Panc1 (cell line): ENCODE measurements at places on chromosomes 16 and 17. TPM values are rescaled to one million over a fixed set of nuclear protein-coding genes. Genes with fewer than 3 reads are reported as not detected.

DNA sequence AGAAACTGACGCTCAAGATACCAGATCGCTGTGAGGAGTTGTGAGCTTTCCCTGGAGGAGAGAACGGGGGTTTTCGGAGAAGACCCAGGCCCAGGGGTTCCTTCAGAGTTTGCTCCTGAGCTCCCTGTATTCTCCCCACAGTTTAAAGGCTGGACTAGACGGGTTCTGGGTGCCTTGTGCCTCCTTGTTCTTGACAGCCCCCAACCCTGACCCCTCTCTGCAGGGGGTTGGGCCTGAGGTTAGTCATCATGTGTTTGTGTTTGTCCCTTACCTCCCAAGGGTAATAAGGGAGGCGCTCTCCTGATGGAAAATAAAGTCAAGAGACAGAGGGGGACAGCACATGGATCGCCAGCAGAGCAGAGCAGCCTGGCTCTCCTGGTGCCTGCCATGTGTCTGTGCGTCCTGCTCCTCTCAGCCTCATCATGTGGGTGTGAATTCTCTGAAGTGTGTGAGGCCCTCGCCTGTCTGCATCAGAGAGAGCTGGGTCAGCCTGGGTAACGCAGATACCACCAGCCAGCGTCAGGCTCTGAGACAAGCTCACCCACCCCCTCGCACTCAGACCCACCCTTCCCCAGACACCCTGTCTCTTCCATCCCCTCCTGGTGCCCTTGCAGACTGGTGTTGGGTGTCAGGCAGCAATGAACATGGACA is 8.7 kb downstream of the HEXIM2 start:
- no peak for DNase-seq

DNA sequence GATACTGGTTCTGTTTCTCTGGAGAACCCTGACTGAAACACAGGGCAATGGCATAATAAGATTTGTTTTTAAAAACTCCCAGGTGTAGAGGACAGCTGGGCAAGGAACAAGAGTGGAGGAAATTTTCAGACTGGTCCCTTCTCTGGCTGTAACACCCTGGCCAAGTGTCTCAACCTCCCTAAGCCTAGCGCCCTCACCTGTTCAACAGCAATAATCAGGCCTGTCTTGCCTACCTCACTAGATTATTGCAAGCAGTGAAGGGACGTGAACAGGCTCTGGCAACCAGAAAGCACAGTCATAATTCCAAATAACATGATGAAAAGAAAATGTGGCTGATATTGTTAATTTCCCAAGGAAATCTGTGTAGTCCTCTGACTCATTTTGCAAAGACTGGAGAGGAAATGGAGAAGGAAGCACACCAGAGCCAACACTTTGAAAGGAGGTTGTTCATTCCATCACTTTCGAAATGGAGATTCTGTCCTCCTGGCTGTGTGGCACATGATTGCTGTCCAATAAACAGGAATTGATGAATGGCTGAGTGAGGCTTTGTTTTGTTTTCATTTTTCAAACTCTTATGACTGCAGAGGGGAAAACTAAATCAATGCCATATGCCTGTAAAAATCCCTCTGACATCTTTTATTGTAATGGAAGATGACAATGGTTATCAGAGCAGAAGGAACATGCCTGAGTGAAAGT is 87.5 kb upstream of the HLF start:
- no peak for DNase-seq

GRCh38 chr16:74931445-74931844 is 53.5 kb downstream of the WDR59 start:
- no peak for DNase-seq

DNA sequence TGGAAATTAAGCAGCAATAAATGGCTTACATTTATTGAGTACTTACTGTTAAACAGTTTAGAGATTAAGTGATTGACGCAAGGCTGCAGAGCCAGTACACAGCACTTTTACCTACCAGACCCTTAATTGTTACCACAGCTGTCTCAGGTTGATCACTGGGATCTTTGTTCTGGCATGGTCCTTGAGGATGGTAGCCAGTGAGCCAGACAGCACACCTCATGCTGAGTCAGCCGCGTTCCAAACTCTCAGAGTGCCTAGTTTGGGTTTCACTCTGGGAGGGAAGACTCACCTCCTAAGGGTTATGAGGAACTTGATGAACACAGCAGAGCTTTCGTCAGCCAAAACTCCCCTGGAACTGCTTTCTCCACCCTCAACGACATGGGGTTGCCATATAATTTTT is 20.4 kb downstream of the CDH3 start:
- no peak for DNase-seq

- DNase-seq: no peak
Measured at GRCh38 chr16:50626868-50627267, 54.2 kb downstream of the SNX20 start.

DNA sequence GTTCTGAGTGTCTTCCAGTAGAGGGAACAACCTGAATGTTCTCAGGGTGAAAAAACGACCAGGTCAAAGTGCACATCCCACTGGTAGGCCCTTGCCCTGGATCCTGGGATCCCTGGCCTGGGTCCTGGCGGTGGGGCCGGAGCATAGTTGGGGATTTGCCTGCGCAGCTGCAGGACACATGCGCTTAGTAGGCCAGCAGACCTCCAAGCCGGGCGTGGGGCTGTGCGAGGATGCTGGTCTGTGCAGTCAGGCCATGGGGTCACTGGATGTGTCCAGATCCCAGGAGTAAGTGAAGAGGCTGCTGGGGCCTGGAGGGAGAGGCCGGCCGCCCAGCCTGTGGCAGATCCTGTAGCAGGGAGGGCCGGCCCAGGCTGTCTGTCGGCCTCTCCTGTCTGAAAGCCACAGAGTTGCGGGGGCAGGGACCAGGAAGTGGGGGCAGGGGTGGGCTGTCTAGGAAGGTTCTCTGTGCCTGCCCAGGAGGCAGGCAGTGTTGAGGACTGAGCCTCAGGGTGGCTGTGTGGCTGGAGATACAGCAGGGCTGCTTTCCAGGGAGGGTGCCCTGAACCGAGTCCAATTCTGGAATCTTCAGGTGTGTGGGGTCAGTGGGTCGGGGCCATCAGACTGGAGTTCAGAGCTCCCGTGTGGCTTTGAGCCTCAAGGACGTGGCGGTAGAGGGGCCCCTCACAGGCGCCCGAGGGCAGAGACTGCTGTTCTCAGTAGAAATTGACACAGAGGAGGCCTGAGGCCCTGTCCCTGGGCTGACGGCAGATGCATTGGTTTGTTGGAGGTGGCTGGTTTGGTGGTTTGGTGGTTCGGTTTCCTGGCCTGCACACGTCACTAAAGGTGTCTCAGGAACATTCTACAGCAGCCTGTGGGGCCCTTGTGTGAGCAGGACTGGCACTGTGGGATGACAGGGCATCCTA is 17.2 kb upstream of the NUDT16L1 start:
- DNase-seq: no peak

The TAC4 gene
- total RNA-seq: not detected

The SLC5A11 gene
- 0.13 TPM for total RNA-seq

The CNTD1 gene
- total RNA-seq: 0.13 TPM

GRCh38 chr16:11409398-11409797 is 64.1 kb downstream of the RMI2 start:
- no peak for DNase-seq

GRCh38 chr16:78576941-78577340 is 477.5 kb downstream of the WWOX start:
- DNase-seq: no peak

GRCh38 chr17:69500911-69501429 is 86.5 kb downstream of the MAP2K6 start:
- DNase-seq: no peak

The CACNA1H gene
- total RNA-seq: 31.1 TPM

The TMEM238L gene
- total RNA-seq: not detected

DNA sequence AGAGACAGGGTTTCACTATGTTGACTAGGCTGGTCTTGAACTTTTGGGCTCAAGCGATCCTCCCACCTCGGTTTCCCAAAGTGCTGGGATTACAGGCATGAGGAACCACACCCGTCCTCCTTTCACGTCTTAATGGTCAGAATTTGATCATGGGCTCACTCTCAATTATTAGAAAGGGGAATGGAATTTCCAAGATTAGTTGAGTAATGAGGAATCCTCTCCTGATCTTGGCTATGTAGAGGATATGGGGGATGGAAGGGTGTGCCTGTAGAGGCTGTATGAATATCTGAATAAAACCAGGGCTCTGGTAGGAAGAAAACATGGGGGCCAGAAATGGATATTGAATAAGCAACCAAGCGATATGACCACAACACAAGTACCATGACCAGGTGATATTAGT is 25.9 kb upstream of the SMURF2 start:
- DNase-seq: no peak

- no peak for DNase-seq
Measured at GRCh38 chr16:50260206-50261159, 5.9 kb upstream of the ADCY7 start.

- no peak for DNase-seq
Measured at GRCh38 chr17:18245038-18245776, 13.3 kb downstream of the FLII start.

- peak; percentile 51 for DNase-seq
Measured at GRCh38 chr16:15879255-15879811, 9.1 kb downstream of the CEP20 start.

- no peak for DNase-seq
Measured at GRCh38 chr16:5433587-5433986, 336.0 kb upstream of the EEF2KMT start.

GRCh38 chr17:16383216-16383615 is 2.3 kb downstream of the UBB start:
- no peak for DNase-seq

DNA sequence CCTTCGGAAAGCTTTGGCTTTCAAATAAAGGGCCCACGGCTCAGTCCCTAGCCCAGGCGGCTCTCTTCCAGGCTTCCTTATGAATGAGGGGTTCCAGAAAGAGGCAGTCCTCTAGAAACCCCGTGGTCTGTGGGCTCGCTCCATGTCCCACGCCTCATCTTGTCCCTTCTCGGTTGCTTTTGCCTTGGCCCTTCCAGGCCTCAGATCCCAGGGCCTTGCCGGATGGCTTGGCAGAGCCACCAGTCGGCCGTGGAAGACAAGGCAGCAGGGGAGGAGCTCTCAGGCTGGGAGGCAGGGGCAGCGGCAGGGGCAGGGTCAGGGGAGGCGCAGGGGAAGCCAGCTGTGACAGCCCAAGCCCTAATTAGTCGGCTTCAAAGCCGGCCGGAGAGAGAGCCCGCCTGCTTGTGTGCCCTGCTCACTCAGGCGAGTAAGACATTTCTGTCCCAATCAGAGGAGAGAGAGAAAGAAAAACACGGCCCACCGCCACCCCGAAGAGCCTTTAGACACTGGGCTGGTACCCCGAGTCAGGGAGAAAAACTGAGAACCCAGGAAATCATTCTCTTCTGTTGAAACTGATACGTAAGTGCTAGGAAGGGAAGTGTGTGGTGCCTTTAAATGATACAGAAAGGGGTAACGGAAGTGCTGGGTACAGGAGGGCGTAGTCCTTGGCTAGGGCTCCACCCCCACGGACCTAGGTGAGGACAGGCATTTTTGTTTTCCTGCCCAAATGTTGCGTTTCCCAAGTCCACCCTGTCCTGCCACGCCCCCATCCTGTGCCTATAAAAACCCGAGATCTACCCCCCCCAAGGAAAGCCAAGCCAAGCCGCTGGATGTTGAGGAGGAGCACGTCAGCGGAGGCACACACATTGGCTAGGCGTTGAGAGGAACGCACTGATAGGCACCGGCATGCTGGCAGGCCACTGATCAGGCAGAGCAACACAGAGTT is 27.8 kb upstream of the MEIOC start:
- no peak for DNase-seq

- DNase-seq: no peak
Measured at GRCh38 chr17:29237476-29238132, 9.1 kb upstream of the CRYBA1 start.

GRCh38 chr17:69913616-69914015 is 161.4 kb upstream of the KCNJ16 start:
- no peak for DNase-seq

GRCh38 chr17:34130544-34130943 is 124.5 kb upstream of the CCL2 start:
- DNase-seq: no peak

GRCh38 chr16:71945616-71946015 is 50.3 kb downstream of the IST1 start:
- no peak for DNase-seq

The DOC2B gene
- 1.5 TPM for total RNA-seq

The ARMC5 gene
- 19.8 TPM for total RNA-seq

GRCh38 chr17:63420868-63421680 is 25.0 kb downstream of the CYB561 start:
- no peak for DNase-seq

- DNase-seq: no peak
Measured at GRCh38 chr17:62703261-62703775, 75.8 kb downstream of the MRC2 start.

GRCh38 chr17:36722903-36723263 is 121.5 kb downstream of the MRM1 start:
- no peak for DNase-seq

DNA sequence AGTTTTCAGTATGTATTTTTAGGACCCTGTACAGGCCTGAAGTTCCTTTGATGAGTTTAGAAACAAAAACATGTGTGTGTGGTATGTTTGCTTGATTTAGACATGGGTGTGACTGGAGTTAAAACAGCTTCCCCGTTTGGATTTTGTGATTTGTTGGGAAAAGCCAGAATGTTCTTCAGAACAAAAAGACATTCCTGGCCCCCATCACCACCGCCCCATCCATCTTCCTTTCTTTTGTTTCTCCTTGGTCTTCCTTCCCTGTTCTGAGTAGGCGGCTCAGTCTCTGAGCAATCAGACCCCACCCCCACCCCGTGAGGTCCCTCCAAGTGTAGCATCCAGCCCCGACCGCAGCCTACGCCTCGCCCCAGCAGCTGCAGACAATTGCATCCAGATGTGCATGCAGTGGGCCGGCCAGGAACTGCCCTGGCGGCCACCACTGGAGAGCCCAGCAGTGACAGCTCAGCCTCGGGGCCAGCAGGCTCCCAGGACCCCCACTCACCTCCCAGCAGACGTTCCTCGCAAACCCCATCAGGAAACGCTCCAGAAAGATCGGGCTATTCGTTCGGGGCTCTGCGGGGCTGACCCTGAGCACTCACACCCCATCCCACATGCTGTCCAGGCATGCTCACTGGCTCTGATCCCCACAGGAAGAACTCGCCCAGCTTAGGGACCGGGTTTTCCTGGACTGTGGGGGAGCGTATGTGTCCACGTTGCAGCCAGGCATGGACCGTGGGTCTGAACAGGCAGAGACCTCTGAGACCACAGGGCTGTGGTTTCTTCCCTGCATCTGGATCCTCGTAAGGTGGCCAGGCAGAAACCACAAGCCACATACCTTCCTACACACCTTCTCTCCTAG is 99.8 kb upstream of the CDH5 start:
- DNase-seq: no peak

DNA sequence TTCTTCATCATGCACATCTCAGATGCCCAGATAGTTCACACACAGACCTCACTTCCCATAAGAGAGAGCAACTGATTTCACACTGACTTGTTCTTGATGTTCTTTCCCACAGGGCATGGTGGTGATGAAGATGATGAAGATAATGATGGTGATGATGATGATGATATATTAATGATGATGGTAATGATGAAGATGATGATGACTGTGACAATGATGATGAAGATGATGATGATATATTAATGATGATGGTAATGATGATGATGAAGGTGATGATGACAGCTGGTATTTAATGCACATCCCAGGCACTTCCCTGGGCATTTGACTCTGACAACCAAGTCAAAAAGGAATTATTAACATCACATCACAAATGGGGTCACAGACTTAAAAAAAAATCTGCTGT is 225.2 kb downstream of the MAF start:
- no peak for DNase-seq
